ENCODE measurements at places on chromosomes 12 and 14.

- DNase-seq, result no peak
These were observed 110.2 kb downstream of the RASSF9 start for GRCh38 chr12:85725991-85726390.

DNA sequence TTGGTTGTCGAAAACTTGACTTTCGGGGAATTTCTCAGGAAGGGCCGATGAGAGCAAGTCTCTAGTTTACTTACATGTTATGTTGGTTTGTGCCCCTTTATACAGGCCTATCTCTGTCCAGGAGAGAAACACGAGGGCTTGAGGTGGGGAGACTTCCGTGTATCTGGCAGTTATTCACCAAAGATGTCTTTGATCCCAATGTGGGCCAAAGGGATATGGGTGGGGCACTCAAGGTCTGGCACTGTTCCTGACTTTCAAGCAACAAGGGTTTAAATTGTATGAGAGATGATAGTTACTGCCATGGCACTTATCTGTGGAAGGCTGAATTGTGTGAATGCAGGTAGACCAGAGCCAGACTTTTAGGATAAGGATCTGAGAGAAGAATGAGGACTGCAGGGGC is 137.2 kb upstream of the DHRS4 start:
- DNase-seq, result no peak

DNA sequence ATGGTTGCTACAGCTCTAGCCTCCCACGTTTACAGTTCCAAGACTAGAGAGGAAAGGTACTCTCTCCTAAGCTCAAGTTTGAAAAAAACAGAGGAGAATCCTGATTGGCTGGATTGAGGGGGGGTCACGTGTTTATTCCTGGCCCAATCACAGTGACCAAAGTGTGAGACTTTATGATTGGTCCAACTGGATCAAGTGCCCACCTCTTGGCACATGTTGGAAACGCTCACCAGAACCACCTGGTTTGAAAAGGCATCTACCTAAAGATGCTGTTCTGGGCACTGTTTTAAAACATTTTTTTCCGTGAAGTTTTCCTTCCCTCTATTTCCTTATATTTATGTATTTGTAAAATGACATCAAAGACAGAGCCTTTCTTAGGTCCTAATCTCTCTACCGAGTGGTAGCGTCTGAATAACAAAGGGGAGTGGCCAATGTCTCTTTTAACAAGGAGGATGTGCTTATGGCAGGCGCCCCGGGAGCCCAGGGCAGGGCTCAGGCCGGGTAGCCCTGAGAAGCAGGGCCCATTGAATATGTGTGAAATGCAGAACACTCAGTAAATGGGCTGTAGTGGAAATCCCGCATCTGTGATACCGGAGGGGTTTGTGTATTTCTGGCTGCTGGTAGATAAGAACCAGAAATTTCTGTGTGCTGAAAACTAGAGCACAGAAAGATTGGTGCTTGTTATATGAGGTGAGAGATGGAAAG is 146.2 kb downstream of the ATP23 start:
- no peak for DNase-seq

DNA sequence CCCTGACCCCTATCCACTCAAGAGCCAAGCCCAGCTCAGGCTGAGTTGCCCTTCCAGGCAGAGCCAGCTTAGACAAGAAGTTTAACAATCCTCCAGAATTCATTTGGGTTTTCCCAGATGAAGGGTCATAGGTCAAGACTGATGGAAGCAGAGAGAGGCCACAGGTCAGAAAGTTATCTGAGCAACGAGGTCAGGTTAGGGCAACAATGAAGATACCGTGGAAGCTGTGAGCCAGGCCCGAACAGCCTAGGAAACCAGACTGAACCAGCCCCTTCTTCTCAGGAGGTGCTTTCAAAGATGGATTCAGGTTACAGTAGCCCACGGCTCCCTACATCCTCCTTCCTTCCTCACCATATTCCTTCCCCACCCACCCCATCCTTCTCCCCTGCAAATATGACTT is 53.1 kb downstream of the RHOJ start:
- no peak for DNase-seq

- no peak for DNase-seq
These were observed 67.6 kb downstream of the PLEKHA5 start for GRCh38 chr12:19196959-19197630.

DNA sequence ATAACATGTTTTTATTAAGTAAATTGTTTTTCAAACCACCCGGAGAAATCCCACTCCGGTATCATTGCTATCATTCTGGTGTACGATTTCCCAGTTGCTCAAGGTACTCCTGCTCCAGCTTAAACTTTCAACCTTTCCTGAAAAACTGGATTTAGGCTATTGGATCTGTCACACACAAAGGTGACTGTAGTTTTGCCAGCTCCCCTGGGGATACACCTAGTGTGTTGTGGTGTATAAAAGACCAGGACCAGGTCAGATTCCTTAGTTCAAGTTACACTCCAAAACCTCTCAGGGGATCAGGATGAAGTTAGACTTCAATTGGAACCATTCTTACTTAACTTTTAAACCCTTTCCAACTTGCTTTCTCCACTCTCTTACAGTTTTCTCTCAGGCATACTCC is 303.9 kb downstream of the NOVA1 start:
- DNase-seq, result no peak

DNA sequence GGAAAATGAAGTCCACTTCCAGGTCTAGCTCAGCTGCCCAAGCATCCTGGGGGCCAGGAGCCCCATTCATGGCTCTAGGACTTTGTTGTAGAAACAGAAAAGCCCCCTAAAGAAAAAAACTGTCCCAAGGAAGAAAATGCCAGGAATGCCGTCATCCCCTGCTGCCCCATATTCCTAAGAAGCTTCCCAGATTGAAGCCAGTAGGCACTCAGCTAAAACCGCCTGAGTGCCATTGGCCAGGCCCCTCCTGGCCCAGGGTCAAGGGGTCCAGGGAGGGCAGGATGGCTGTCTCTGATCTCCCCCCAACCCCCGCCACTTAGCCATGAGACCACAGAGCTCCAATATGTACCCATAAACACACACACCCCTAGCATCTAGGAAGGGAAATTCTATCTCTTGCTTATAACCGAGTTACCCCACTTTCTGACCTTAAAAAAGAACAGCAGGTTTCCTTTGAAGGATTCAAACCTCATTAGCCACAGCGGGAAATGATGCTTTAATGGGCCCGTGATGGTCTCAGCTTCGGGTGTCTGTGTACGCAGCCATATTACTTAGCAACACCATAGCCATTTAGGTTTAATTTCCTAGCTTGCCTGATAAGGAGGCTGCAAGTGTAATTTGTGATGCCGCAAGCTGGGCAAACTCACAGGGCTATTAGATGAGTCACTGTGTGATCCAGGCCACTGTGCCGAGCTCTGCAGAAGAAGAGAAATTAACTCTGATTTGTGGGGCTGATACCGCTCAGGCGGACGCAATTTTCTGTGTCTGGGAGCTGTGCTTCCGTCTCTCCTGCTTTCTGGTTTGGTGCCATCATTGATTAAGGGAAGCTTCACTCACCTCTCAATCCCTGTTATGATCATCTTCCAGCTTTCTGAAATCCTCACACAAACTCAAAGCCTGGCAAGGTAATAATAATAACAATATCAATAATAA is 84.2 kb downstream of the GCH1 start:
- no peak for DNase-seq

DNA sequence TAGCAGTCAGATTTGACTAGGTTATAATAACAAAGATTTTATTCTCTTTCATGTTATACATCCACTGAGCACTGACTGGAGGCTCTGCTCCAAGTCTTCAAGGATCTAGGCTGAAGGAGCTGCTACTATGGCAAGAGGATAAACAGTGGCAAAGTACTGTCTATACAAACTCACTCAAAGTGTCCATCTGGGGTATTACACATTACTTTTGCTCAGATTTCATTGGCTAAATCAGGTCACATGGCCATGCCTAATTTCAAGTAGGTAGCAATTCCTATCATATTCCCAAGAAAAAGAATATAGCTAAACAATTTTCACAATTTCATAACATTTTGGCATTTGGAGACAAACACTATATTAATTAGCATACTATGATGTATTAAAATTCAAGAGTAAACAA is 40.9 kb downstream of the CDK17 start:
- no peak for DNase-seq

DNA sequence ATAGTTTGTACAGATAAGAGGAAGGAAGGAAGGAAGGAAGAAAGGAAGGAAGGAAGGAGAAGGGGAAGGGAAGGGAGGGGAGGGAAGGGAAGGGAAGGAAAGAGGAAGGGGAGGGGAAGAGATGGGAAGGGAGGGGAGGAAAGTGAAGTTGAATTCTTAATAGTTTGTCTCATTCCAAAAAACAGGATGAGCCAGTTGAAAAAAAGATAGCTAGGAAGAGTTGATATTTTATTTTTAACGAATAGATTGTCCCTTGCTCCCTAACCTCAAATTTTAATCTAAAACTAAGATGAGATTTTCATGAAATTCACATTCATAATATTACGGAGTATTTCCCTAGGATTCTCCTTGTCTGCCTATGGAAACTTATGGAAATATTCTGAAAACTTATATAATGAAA is 80.7 kb downstream of the ZFC3H1 start:
- DNase-seq, result no peak

DNA sequence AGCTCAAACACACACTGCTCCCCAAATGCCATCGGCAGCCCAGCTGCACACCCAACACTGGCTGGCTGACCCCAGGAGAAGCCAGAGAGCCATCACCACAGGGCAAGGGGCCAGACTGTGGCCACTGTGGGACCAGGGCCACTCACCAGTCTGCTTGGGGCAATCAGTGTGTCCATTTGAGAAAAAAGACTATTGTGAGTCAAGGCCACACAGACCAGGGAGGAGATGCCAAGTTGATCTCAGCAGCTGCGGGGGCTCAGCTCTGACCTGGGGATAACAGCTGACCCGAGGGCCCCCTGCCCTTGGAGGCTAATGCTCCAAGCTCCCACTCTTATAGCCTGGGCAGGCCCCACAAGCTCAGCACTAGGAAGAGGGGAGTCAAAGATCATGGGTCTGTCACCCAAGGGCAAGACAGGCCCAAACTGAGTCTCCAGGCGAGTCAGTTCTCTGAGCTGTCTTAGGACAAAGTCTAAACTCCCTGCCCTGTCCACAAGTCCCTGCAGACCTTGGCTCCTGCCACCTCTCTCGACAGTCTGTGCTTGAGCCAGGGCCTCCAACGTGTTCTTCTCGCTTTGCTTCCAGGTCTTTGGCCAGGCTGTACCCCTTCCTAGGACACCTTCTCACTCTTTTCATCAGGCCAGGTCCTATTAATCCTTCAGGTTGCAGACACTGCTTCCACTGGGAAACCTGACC is 30.1 kb upstream of the PNMA1 start:
- no peak for DNase-seq

DNA sequence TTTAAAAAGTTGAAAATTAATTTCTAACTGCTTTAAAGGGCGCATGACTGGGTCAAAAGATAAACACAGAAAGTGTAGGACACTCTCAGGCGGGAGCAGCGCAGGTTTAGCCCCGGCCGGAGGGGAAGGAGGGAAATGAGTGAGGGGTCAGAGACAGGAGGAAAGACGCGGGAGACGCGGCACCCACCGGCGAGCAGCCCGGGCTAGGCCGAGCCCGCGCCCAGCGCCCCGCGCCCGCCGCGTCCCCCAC is 591 bp downstream of the GXYLT1 start:
- no peak for DNase-seq

DNA sequence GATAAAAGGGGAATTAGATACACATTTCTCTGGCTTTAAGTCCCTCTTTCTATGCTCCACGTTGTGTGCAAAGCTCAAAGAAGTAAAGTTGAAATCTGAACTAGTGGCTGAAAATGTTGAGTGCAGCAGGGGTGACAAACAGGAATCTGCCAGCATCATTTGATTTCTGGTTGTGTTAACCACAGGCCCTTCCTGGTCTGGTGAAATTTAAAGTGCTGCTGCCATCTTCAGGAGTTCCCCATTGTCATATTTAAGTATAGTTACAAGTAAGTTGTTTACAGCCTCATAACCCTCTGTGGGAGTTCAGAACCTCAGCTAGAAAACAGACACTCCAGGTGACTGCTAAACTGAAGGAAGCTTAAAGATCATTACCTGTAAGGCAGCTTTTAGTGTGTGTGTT is 90.9 kb upstream of the CCDC196 start:
- DNase-seq, result no peak

DNA sequence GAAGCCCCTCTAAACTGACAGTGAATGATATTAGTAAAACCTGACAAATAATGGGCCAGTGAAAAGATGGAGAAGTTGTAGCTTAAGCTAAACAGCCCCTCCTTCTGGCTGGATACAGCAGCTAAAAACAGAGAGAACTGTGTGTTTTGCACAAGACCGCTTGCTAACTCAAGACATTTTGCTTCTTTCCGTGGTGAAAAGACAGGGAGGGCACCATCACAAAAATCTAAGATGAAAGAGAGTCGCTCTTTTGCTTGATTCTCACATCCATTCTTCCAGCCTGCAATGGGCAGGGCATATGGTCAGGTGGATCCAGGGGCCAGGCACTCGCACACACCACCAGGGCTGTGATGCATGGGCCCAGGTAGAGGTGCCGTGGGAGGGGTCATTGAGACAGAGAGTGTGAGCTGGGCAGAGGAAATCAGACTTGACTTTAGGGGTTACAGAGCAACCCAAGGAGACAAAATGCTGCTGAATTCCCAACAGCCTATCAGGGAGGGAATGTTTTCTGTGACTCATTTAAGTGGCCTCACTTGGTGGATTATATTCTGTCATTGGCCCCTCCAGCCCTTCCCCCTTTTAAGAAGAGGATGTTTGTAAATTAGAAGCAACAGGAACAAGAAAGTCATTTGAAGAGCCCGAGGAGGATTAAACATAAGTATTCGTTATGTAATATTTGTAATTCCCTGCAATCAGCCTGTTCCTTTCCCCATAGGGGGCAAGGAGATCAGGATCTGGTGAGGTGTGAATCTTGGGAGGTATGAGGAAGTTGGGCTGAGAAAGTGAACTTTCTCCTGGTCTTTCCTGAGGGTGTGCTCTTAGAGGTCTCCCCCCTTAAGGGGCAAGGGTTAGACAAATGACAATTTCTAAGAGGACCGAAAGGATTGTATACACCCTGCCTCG is 12.3 kb downstream of the EMP1 start:
- DNase-seq, result no peak

DNA sequence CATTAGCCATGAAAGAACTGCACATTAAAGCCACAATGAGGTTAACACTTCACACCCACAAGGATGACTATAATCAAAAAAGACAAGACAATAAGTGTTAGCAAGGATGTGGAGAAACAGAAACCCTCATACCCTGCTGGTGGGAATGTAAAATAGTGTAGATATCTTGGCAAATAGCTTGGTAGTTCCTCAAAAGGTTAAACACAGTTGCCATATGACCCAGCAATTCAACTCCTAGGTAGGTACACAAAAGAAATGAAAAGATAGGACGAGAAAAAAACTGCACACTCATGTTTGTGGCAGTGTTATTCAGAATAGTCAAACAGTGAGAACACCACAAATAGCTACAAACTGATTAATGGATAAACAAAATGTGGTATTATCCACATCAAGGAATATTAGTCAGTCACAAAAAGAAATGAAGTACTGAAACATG is 93.5 kb downstream of the ATXN2 start:
- no peak for DNase-seq

GRCh38 chr12:46267825-46268582 is 839 bp downstream of the SLC38A1 start:
- no peak for DNase-seq

- DNase-seq, result no peak
These were observed 58.9 kb upstream of the SRRM4 start for GRCh38 chr12:118922405-118922804.

GRCh38 chr12:9936591-9936990 is 4.4 kb upstream of the CLEC2A start:
- DNase-seq, result no peak

GRCh38 chr12:14836336-14837210 is 6.8 kb downstream of the ART4 start:
- no peak for DNase-seq

GRCh38 chr12:43826681-43827080 is 9.2 kb upstream of the TMEM117 start:
- DNase-seq, result no peak

GRCh38 chr12:40650038-40650704 is 42.1 kb upstream of the CNTN1 start:
- no peak for DNase-seq
